ENCODE measurements at places on chromosomes 1 and 21.

- no peak for DNase-seq
Measured at GRCh38 chr1:53504901-53505300, 45.7 kb downstream of the DMRTB1 start.

DNA sequence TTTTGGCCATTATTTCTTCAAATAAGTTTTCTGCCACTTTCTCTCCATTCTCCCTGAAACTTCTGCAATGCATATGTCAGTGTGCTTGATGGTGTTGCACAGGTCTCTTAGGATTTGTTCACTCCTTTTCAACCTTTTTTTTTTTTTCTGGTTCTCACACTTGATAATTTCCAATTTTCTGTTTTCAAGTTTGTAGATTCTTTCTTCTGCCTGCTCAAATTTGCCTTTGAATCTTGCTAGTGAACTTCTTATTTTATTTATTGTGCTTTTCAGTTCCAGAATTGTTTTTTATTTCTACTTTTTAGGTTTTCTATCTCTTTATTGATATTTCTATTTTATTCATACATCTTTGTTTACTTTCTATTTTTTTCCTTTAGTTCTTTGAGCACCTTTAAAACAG lies 48.4 kb upstream of the PTPRC start:
- no peak for DNase-seq

DNA sequence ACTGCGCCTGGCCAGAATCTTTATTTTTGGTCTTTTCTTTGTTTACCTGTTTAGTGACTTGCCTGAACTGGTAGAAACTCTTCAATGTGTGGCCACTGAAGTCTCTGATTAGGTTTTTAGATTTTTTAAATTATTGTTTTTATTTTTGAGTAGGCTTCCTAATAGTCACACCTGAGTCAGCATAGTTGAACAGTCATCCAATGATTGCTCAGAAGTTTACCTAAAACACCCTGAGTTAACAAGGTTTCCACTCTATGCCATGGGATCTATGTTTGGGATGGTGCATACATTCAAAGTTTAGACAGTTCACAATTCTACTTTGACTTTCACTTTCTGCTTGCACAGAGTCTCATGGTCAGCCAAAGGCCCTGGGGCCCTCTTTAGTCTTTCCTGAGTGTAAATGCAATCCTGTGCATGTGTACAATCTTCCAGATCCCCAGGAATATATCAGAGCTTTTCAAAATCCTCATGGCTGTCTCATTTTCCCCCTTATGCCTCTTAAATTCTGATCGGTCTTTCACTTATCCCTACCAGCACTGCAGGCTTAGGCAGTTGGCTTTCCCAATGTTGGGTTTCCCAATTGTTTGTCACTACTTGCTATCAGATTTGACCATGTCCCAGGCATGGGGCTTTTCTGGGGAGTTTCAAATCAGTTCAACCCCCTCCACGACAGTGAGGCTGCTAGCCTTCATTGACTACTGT lies 114.4 kb upstream of the RAB3GAP2 start:
- DNase-seq: no peak

- DNase-seq: no peak
Measured at GRCh38 chr21:14754259-14754604, 208.1 kb upstream of the SAMSN1 start.

DNA sequence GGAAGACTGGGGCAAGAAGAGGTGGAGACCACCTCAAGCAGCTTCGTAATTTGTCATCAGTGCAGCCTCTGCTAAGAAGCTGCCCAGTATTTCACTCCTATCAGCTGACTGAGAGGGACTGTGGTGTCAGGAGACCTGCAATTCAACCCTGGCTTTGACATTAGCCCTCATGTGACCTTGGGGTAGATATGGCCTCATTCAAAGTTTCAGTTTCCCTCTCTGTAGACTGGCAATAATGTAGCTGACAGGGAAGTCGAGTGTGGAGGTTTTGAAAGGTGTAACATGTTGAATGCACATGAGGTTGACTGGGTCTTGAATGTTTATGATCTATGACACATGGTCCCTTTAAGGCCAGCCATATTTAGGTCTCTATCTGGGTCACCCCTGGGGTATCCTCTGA lies 2.2 kb upstream of the SPRR4 start:
- no peak for DNase-seq

- no peak for DNase-seq
Measured at GRCh38 chr1:119893827-119894700, 2.3 kb downstream of the ADAM30 start.

GRCh38 chr1:205424901-205425600 lies 3.2 kb upstream of the LEMD1 start:
- DNase-seq: no peak

GRCh38 chr1:149846593-149847466 lies 52.5 kb upstream of the BOLA1 start:
- DNase-seq: no peak

GRCh38 chr1:2380816-2381591 lies 10.3 kb downstream of the MORN1 start:
- no peak for DNase-seq

- DNase-seq: no peak
Measured at GRCh38 chr1:1966071-1966740, 37.4 kb downstream of the CFAP74 start.

DNA sequence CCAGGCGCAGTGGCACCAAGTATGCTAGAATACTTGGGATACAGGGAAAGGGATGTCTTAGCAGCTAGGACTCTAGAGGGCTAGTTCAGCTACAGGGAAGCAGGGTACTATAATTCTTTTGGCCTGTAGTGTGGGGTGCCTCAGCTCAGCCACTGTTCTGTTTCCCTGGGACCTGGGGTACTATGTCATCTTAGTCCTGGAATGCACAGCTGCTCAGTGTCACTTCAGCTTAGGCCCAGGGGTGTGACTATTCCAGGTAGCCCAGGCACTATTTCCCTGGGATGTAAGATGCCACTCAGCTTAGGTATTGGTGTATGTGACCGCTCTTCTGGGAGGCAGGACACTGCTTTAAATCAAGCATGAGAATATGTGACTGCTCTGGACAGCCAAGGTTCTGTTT lies 34.1 kb downstream of the RGSL1 start:
- DNase-seq: no peak

Data from T-helper 1 cell (primary cell).